SJSA1 (cell line): ENCODE measurements at places on chromosomes 6 and 20.

DNA sequence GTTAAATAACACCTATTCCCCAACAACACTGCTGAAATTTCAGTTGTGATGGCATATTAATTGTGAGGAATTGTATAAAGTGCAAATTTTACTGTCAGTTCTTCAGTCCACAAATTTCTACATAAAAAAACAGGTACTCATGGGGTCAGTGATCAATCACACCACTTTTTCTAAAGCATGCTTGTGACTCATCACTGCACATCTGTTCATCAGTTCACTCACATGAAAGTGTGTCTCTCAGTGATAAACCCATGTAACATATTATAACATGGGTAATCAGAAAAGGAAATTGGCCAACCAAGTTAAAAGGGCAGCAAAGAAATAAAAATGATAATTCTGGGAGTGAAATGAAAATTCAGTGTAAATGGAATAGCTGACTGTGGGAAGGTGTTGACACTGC is 234.7 kb upstream of the FKBP1C start:
- DNase-seq: no peak

- DNase-seq: no peak
These were observed 22.7 kb upstream of the TGM6 start for GRCh38 chr20:2358006-2358405.

GRCh38 chr6:89073840-89074239 is 6.7 kb upstream of the PNRC1 start:
- no peak for DNase-seq

DNA sequence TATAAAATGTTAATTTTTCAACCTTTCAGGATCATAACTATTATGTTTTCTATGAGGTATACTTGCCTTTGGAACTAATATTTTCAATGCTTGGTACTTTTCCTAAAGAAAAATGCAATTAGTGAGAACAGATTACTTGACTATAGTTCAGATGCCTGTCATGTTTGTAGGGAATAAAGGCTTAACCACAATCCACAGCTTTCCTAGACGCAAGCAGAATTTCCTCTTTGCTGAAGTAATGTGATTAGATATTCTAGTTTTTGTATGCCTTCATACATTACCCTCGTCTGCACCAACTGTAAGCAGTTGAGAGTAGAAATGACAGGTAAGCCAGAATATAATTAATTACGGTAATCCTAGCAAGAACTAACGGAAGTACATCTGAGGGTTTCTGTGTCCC is 581.4 kb upstream of the MMS22L start:
- DNase-seq: no peak

DNA sequence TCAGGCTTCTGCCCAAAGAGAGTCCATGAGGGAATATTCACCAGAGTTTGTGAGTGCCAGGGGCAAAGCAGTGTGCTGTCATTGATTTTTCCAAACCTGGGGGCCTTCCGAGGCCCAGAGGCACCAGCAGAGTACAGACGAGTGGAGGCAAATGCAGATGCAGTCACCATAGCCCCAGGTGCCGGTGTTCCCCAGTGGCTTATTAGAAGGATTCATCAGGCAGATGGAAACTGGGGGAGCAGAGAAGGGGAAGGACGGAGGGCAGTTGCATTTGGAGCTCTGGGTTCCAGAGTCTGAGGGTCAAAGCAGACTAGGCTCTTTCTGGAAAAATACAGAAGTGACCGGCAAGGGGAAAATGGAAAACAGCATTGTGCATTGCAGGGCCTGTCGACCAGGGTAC is 184.2 kb downstream of the ANKRD60 start:
- DNase-seq: no peak
